ENCODE measurements at places on chromosomes 2 and 18. TPM values are rescaled to one million over a fixed set of nuclear protein-coding genes. Genes with fewer than 3 reads are reported as not detected.

The SKOR2 gene
- not detected for total RNA-seq

The G6PC2 gene
- total RNA-seq, result not detected

The ALPG gene
- not detected for total RNA-seq

The CNGA3 gene
- not detected for total RNA-seq

The RASGRP3 gene
- 3.0 TPM for total RNA-seq

The KIAA2012 gene
- total RNA-seq, result not detected

The CHRND gene
- not detected for total RNA-seq

The REG1B gene
- total RNA-seq, result not detected

The SLC39A6 gene
- 186 TPM for total RNA-seq

The HYCC2 gene
- 10.6 TPM for total RNA-seq

The SLC16A14 gene
- 1.8 TPM for total RNA-seq

The CAPN13 gene
- total RNA-seq, result not detected

The INHBB gene
- 0.52 TPM for total RNA-seq

The TNS1 gene
- 297 TPM for total RNA-seq

The UGT1A5 gene
- not detected for total RNA-seq

The BCL2 gene
- 0.92 TPM for total RNA-seq

The EFHD1 gene
- 2.7 TPM for total RNA-seq

The IL36RN gene
- total RNA-seq, result not detected

The PHLPP1 gene
- 5.8 TPM for total RNA-seq

The RIT2 gene
- not detected for total RNA-seq

The ADI1 gene
- total RNA-seq, result 34.9 TPM

The ASAP2 gene
- 63.4 TPM for total RNA-seq

The OTX1 gene
- total RNA-seq, result not detected

The ITGA6 gene
- total RNA-seq, result 119 TPM

The PDE11A gene
- 0.50 TPM for total RNA-seq

The SCG2 gene
- 37.2 TPM for total RNA-seq

The EFR3B gene
- 2.4 TPM for total RNA-seq

Measured in smooth muscle cell of the pulmonary artery (primary cell).